Hair follicular keratinocyte (primary cell): ENCODE measurements at places on chromosomes 4 and X. TPM values are rescaled to one million over a fixed set of nuclear protein-coding genes. Genes with fewer than 3 reads are reported as not detected.

Gene PDCL2
- not detected in 2 replicates for total RNA-seq

Gene HTR2C
- not detected in 2 replicates for total RNA-seq

Gene PDE5A
- total RNA-seq: 4.4 and 5.7 TPM in 2 replicates

Gene CSAG3
- total RNA-seq: not detected in 2 replicates

Gene MTMR8
- total RNA-seq: 0.95 and 1.0 TPM in 2 replicates

Gene CTAG1A
- total RNA-seq: not detected in 2 replicates

Gene VSIG4
- total RNA-seq: not detected in 2 replicates

Gene NOX1
- total RNA-seq: not detected in 2 replicates

Gene SPANXC
- not detected in 2 replicates for total RNA-seq

Gene PLP1
- not detected in 2 replicates for total RNA-seq

Gene CCDC149
- total RNA-seq: 2.3 and 2.6 TPM in 2 replicates
